ENCODE measurements at places on chromosomes 1 and 21.
A peak's percentile ranks its signal among the peaks of the same experiment; 100 is the strongest.

- no peak for DNase-seq
Observed at GRCh38 chr1:202405928-202406327, 57.4 kb downstream of the PPP1R12B start.

GRCh38 chr1:2273401-2274090 lies 45.4 kb downstream of the SKI start:
- no peak for DNase-seq

- no peak for DNase-seq
Observed at GRCh38 chr1:112054510-112054909, 65.0 kb upstream of the KCND3 start.

- no peak for DNase-seq
Observed at GRCh38 chr1:200030791-200031190, 3.3 kb downstream of the NR5A2 start.

DNA sequence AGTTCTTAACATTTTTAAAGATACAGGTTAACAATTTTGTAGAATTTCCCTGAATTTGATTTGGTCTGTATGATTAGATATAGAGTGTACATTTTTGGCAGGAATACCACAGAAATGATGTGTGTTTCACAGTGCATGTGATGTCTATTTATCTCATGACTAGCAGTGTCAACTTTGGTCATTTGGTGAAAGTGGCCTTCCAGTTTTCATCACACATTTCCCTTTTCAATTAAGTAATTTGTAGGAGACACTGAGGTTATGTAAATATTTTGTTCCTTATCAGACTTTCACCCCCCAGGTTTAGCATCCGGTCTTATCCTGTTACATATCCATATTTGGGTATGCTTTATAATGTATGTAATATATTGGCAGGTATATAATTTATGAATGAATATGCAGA lies 41.8 kb downstream of the MAP3K7CL start:
- DNase-seq, result no peak

GRCh38 chr1:117209094-117209493 lies 1.6 kb downstream of the VTCN1 start:
- no peak for DNase-seq

DNA sequence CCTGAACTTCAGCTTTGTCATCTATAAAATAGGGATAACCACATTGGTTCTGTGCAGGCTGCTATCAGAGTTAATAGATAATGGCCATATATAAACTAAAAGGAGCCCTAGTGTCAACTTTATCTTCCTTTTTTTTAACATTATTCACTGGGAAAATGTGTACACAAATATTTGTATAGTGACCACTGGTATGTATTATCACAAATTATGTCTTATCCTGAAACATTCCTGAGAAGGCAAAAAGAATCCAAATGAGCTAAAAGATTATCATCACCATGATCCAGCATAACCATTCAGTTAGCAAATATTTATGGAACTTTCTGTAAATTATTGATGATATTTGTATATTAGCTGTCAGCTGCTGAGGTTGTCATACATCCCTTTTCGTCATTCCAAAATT lies 16.6 kb downstream of the ANGPTL3 start:
- DNase-seq, result no peak

DNA sequence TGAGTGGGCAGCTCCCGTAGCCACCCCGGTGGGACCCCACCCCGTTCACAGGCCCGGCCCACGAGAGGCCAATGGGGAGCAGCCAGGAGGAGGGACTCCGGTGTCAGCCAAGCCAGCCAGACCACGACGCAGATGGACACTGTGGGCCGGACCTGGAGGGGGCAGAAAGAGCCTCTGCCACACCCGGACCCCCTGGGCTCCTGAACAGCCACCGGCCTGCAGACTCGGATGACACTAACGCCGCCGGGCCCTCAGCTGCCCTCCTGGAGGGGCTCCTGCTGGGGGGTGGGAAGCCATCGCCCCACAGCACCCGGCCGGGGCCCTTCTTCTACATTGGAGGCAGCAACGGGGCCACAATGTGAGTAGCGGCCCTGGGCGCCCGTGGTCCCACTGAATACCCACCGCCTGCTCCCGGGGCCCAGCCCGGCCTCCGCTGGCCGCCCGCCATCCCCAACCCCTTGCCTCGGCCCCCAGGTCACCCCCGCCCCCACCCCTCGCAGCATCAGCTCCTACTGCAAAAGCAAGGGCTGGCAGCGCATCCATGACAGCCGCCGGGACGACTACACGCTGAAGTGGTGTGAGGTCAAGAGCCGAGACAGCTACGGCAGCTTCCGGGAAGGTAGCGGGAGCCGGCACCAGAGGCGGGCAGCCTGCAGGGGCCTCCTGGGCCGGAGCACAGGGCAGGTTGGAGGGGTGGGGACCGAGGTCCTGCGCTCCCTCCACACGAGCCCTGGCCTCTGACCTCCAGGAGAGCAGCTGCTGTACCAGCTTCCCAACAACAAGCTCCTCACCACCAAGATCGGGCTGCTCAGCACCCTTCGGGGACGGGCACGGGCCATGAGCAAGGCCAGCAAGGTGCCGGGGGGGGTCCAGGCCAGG lies 6.5 kb downstream of the TTLL10 start:
- no peak for DNase-seq

GRCh38 chr1:238764779-238765178 lies 621.6 kb upstream of the CHRM3 start:
- no peak for DNase-seq

GRCh38 chr1:174726167-174726879 lies 273.4 kb upstream of the CACYBP start:
- DNase-seq, result peak; percentile 39

DNA sequence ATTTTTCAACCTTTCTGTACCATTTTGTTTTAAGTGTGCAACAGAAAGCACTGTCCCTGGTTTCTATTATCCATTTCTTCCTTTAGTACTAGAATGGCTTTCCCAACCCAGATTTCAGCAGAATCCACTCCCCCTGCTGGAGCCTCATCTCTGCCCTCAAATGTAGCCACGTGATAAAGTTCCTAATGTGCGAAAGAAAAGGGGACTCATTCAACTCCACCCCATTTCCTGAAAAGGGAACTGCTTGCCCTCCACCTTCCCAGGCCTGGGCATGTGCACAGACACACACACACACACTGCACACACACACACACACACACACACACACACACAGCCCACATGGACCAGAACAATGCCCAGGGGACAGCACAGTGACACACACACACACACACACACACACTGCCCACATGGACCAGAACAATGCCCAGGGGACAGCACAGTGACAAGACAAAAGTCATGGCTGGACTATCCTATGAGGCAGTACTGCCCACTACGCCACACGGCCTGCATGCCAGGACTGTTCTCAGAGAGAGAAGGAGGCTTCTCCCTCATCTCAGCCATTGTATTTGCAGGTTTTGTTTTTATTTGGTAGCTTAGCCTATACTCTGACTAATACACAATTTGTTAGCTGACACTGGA lies 33.2 kb downstream of the PACC1 start:
- DNase-seq, result no peak

GRCh38 chr1:210438928-210439841 lies 110.5 kb downstream of the HHAT start:
- DNase-seq, result no peak

DNA sequence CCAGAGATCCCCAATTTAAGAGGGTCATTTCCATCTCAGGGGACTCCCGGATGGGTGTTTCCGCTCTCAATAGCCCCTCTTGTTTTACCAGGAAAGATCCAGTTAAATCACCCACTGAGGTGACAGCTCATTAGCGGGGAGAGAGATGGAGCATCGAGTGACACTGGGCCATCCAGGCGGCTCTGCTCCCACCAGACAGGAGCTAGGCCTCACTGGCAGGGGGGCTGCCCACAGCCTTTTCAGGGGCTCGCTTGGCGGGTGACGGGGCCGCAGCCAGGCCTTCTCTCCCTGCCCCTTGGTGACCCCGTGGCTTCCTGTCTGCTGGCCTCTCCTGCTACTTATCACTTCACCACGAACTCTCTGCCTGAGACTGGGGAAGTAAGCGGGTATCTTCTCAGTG lies 26.7 kb upstream of the SPSB1 start:
- DNase-seq, result no peak

DNA sequence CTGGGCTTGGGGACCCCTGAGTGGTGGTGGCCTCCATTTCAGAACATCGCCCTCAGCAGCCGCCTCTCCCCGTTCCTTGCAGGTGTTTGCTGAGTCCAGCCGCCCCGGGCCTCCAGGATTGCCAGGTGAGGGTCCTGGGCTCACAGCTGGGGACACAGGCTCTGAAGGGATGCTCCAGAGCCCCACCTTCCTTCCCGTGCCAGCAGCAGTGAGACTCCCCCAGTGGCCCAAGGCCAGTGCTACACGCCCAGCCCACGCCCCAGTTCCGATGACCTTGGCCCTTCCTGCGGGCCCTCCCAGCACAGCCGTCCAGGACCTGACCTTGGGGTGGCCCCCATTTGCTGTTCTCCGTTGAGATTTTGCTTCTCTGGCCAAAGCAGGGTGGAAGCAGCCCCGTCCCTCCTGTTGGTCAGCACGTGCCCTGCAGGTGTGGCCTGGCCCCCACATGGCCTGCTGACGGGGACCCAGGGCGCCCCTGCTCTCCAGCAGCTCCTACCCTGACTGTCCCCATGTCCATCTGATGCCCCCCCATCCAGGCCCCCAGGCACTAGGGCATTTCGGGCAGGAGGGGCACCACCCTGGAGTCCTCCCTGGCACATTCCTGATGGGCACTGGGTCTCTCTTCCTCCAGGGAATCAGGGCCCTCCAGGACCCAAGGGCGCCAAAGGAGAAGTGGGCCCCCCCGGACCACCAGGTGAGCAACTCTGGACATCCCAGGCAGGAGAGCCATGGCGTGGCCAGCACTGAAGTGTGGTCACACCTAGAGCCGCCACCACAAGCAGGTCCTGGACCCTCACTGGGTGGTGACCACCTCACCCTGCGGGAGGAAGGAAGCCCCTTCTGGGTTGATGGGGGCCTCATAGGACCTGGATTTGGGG lies 45.0 kb downstream of the SLC19A1 start:
- DNase-seq, result no peak

GRCh38 chr1:234844479-234845031 lies 234.6 kb upstream of the IRF2BP2 start:
- no peak for DNase-seq

- DNase-seq, result no peak
Observed at GRCh38 chr1:200118779-200119505, 91.4 kb downstream of the NR5A2 start.

DNA sequence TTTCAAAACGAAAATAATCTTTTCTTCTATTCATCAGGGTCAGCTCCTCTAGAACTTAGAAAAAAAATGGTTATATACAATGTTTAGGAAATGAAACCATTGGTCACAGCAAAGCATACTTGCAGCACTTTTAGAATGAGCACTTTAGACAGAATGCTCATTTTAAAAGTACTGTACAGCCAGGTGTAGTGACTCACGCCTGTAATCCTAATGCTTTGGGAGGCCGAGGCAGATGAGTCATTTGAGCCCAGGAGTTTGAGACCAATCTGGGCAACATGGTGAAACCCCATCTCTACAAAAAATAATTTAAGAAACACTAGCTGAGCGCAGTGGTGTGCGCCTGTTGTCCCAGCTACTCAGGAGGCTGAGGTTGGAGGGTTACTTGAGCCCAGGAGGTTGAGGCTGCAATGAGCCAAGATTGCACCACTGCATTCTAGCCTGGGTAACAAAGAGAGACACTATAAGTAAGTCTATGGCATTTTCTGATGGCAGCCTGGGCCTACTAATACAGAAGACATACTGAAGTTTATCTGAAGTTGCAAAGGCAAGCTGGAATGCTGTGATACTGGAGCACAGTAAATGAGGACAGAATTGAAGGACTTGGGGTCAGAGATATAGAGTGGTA lies 48.9 kb upstream of the ZNF326 start:
- DNase-seq, result no peak

DNA sequence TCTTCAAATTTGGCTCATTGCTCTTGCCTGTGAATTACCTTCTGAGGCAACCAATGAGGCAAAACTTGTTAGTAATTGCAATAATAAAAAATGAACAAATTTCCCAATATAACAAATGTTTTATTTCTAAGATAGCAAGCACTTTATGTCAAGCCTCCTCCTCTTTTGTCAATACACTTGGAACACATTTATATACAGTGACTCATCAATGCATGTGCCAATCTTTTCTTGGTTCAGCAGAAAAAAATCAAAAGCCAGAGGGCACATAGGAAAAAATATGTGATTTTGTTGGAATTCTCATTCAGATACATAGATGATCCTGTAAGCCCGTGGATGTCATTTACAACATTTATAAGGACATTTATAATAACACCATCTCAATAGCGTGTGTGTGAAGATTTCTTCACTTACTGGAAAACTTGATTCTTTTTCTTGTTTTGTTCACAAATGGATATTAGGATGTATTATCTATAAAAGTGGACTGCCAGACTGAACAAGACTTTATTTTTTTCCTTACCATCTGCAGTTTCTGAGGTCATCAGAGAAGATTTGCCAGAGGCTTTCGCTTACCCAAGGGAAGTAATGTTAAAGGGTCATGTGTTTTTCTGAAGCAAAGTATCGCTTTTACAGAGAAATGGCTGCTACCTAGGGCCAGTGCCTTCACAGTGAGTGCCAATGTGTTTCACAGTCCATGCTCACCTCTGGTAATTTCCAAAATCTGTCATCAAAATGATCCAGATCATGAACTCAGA lies 645.7 kb upstream of the PTBP2 start:
- DNase-seq, result no peak

DNA sequence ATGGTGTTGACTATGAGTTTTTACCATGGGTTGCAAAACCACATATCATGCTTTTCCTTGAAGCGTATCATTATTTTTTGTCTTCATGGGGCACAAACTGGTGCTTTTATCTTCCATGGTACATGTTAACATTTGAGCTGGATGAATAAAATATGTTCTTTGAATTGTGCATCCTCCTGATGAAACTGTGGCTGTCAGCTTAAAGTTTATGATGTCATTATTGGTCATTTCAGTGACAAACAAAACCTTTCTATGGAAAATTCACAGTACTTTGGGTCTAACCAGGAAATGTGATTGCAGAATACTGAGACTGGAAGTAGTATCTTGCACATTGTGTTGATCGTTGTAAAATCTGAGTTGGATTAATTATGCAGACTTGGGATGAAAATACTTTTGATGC lies 291.7 kb upstream of the ZRANB2 start:
- DNase-seq, result no peak

- peak; percentile 82 for DNase-seq
Observed at GRCh38 chr1:74733604-74734484, 892 bp downstream of the TYW3 start.

DNA sequence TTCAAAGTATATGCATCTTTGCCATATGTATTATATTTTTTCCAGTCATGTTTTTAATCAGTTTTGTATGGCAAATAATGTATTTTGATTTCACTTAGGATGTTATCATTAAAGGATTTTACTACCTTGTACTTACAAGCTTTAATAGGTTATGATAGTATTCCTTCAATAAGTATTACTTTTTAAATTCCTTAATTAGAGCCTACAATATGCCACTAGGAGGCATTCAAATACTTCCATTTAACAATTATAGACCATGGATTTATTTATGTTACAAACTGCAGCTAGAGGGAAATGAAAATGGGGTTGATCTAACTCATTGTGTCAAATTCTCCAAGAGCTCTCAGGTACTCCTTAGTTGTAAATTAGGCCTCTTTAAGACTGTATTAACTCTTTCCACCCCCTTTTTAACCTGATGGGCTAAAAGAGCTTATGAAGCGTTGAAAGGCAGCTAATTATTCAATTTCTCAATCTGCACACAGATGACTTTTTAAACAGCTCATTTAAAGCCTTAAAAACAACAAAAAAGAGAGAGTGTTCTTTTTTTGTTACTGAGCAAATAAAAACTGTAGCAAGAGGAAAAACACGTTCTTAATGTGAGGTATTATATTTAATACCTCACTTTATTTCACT lies 156.2 kb downstream of the DENND1B start:
- peak; percentile 5 for DNase-seq

- no peak for DNase-seq
Observed at GRCh38 chr1:92698932-92699331, 86.0 kb downstream of the EVI5 start.
